CD4-positive, alpha-beta T cell treated with Interleukin-17A for 4 hours (primary cell): ENCODE measurements at places on chromosomes 2 and 18.

GRCh38 chr2:41736105-41736567, 311.7 kb upstream of the PKDCC start:
- DNase-seq = no peak

DNA sequence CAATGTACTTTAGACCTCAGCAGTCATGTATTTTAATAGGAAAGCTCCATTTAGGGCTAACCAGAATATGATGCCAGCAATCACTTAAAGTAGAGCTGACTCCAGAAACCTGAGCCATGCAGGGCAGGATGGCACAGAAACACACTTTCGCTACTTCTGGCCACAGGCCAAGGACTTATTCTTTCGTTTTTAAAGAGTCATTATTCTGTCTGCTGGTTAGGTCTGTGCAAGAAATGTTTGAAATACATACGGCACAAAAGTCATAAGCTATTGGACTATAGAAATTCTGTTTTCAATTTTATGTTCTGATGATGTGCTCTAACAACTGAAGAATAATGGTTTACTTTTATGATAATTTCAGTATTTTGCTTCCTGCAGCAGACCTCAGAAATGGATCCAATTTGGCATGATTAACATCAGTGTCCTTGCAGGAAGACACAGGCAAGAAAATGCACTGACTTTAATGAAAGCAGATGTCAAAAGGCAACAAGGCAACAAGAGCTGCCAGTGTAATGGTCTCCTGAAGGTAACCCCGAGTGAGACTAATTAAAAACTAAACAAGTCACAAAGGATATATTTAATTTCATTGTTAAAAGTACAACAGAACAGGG, 114.4 kb upstream of the CHRNA1 start:
- no peak for DNase-seq

GRCh38 chr2:146652311-146652710, 1192.5 kb upstream of the ACVR2A start:
- DNase-seq = no peak

GRCh38 chr18:74510770-74511095, 14.6 kb downstream of the CNDP2 start:
- no peak for DNase-seq

GRCh38 chr18:48931680-48932461, 18.9 kb downstream of the SMAD7 start:
- DNase-seq = peak; percentile 50

DNA sequence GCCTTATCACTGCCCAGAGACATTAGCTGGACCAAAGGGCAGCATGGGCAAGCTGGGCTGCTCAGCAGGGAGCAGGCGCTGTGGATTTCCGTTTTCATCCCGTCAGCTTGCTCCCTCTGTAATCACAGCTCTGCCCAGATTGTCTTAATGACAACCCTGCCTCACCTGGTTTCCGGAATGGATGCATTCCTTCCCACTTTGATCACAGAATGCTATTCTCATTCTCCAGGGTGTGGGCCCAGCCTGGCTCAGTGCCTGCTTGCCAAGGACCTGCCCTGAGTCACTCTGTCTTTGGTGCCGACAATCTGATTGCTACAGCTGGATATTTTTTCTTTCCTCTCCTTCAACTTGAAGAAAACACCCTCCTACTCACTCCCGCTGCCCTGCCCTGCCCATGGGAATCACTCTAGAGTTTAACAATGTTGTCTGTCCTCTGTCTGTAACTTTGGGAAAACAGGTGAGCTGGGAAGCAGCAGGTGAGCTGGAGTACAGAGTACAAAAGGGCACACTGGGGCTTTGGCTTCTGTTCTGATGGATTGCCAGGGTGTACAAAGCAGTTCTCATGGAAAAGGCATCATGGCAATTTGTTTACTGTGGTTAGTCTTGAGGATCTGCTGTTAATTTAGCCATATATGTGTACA, 27.2 kb upstream of the FAM136A start:
- DNase-seq = no peak

- DNase-seq = no peak
Observed at GRCh38 chr2:174585146-174585545, 12.5 kb downstream of the WIPF1 start.

DNA sequence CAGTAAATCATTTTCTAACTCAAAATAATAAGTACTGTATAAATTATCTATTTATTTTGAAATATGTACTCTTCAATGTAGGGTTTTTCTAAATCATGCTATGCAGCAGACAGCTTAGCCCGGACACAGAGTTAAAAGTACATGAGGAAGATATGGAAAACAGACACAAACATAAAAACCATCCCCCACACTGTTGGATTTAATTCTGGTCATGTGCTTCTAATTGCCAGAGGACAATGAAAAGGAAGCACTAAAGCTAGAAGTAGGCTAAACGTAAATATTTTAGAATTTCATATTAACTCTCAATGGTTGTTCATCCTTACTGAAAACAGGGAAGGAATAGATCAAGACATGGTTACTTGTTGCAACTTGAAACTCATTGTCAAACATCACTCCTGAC, 420.7 kb downstream of the ERBB4 start:
- no peak for DNase-seq

DNA sequence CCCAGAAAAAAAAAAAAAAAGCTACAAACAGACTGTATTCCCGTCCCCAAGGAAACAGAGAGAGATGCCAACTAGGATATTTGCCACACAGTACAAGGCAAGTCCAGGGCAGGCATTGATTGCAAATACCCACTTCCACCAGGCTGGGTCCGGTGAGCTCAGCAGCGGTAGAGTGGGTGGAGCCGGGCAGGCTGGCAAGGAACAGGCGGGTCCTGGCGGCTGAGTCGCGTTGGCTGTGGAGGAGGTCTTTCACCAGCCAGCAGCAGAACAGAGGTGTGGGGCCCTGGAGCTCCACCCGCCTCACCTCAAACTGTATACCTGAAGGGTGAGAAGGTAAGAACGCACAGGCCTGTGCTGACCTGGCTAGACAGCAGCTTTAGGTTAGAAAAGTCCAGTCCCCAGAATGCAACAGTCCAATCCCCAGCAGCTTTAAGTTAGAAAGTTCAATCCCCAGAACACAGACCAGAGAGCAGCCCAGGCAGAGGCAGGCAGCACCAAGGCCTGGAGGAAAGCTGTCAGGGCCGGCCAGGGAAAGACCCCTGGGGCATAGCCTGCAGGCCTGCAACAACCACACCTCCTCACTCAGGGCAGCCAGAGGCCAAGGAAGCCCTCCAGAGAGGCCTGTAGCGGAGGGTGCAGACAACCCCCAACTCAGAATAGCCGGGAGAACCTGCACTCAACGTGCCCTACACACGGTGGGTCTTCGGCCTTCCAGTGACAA, 21.9 kb upstream of the MTERF4 start:
- DNase-seq = peak; percentile 65

- no peak for DNase-seq
Observed at GRCh38 chr18:53943326-53943860, 281.1 kb downstream of the MBD2 start.

DNA sequence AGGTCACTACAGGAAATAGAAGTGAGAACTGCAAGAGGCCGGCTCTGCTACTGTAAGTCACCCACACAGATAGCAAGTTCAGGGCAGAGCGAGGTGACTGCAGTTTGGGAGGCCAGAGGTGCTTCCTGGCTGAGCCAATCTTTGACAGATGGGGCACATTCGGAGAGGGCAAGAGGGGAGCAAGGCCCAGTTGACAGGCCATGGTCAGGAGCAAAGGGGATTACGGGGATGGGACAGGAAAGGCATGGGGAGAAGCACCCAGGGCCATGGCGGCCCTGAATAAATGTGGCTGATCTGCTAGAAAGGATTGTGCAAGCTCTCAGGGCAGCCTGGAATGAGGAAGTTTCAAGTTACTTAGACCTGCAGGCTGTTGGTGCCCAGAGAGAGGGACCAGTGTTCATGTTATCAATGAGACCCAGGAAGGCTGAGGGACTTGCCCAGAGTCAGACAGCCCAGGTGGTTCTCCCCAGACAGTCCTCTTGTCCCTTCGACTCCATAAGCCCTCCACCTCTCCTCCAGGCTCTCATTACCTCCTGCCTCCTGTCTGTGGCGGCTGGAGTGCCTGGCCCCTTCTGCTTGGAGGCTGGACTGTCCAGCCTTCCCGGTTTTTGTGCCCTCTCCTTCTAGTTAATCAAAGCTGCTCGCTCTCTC, 123.3 kb downstream of the CTIF start:
- no peak for DNase-seq

GRCh38 chr2:51994123-51994763, 962.3 kb upstream of the NRXN1 start:
- no peak for DNase-seq

DNA sequence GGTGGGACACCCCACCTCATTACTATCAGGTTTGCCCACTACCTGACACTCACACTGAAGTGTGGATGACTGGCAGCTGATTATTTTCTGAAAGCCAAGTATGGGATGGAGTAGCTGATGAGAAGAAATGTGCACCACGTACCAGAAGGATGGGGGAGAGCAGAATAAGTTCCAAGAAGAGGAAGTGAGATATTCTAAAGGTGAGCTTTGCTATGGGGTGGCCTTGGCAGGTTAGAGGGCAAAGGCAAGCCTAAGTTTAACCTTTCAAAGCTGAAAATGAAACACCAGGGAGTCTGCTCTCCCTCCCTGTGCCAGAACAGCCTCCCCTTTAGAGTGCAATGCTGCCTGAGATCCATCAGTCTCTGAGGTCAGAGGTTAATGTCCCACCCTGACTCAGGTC, 196.1 kb upstream of the OSR1 start:
- no peak for DNase-seq

DNA sequence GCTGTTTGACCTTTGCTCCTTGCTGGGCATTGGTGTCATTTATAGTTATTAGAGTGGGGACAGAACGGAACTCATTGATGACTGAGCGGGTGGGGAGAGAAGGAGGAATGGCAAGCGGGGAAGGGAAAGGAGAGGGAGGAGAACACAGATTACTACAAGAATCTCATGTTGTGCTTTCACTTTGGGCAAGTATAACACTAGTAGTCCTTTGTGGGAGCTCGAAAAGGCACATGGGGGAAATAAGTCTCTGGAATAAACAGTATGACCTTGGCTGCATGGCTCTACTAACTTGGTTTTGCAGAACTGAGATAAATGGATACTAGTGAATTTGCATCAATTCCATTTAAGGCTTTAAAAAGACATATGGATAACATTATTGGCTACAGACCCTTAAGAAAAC, 161.7 kb upstream of the NABP1 start:
- no peak for DNase-seq

- no peak for DNase-seq
Observed at GRCh38 chr2:177403838-177404237, 11.3 kb downstream of the AGPS start.
